Hematopoietic multipotent progenitor cell treated with erythropoietin and hydrocortisone succinate and interleukin-3 and kit ligand, for 15 days (in vitro differentiated cells): ENCODE measurements at places on chromosomes 4 and X.

DNA sequence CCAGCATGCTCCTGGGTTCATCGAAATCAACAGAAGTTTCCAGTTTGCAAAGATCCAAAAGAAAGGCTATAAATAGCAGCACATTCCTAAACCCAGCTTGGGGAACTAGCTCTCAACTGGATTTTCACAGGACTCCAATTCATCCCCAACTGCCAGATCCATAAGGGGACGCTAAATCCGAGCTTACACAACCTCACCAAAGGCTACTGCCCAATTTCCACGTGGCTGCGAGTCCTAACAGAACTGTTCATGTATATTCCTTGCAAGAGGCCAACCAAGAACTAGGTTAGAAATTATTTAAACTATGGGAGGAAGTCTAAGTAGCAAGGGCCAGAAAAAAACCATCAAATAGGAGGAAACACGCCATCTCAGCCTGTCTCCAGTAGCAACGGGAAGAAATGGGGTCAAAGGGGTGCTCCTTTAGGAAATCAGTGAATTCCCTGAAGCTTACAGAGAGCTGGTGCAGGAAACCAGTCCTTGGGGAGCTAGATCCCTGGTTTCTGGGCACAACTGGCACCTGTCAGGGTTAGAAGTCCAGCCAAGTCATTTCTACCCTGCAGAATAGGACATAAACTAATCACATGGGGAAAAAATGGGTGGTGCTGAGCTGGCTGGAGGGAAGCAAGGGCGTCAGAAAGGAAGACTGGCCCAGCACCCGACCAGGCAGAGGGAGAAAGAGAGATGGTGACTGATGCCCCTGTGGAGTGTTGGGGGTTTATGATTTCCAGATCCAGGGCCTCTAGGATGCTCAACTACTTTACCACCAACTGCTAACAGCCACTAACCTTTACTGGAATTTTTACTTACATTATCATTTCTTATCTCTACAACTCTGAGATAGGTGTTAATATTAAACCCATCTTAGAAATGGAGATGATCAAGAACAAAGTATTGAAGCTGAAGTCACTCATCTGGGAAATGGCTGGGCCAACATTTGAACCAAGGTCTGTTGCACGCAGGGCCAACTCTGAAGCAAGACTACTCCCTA is 20.5 kb downstream of the RELL1 start:
- no peak for DNase-seq

DNA sequence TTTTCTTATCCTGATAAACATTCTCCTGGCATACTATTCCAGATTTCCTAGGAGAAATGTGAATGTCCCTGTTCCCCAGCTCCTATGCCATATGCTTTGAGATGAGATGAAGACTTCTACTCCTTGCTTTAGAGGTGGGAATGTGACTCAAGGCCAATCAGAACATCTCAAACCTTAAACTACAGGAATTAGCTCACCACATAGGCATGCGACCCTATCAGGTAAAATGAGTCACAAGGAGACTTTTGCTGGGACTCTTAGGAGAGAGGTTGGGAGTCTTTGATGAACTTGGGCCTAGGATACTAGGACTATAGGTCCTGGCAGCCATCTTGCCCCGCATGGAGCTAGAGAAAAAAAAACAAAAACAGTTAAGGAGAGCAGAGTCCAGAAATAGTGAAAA is 5.8 kb upstream of the USO1 start:
- no peak for DNase-seq

GRCh38 chr4:79922011-79922410 is 151.0 kb downstream of the ANTXR2 start:
- DNase-seq, result no peak

GRCh38 chrX:65677954-65678469 is 10.6 kb downstream of the MSN start:
- DNase-seq, result no peak

DNA sequence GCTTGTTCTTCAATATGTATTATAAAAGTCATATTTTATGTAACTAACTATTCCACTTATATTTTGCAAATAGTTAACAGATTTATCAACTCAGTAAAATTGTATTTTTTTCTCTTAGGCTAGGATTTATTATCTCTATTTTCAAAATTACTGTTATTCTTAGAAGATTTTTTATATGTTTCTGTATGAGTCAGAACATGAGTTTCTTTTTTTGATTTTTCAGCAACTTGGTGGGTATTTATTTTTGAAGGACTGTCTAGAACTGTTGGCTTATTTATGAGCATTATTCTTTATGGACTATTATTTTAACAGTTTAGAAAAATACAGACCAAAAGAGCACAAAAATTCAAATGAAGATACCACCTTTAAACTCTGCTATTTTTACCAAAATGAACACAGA is 6.8 kb downstream of the AIMP1 start:
- no peak for DNase-seq

DNA sequence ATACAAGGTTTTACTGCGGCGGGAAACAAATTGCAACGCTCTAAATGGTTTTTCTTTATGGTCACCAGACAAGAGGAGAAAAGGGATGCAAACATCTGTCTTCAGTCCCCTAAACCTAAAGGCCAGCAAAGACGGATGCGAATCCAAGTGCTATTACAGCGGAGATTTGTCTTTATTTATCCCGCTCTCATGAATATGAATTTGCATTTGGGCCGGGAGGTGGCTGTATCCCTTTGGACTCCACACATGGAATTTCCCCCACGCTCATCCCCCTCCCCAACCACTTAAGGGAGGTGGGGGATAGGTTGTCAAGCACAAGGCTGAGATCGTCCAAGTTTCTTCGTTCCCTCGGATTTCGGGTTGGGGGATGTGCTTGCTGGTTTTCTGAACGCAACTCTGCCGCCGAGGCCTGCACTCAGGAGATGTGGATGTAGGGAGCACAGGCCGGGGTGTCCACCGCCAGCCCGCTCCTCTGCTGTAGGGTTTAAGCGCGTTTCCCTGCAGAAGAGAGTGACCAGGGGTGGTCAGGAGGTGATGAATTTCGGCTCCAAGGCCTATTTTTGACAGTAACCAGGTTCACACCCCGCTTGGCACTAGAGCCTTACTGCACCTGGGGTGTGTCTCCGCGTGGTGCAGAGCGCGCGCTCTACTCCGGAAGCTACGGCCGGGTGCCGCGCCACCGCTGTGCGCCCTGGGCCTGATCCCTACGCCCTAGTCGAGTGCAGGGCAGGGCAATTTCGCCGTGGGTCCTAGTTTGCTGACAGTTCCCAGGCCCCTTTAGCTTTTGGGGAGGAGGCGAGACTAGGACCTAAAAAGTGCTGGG is 2.3 kb upstream of the PHOX2B start:
- DNase-seq, result no peak

DNA sequence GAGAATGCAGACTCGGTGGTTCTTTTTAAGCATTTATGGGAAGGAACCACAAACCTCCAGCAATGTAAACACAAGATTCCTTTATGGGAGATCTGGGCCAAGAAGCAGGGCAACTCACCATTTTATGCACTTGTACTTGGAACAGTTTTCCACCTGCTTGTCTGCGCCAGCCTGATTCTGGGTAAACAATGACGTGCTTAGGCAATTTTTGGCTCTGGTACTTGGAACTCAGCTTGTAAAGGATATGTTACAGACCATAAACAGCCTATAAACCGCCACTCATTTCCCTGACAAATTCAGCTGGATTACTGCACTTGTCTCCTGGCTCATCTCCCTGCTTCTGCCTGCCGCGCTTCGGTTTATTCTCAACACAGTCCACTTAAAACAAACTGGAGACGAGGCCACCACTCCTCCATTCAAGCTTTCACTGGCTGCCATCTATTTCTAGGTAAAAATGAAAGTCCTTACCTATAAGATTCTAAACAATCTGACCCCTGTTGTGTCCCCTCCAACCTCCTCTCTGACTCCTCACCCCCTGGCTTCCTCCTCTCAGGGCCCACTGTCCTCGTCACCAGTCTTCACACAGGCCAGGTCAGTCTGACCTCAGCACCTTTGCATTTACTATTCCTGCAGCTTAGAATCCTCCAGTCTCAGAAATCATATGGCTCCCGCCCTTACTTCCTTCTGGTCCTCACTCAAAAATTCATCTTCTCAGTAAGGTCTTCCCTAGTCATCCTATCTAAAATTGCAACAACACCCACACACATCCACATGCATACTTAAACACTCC is 205.9 kb upstream of the GALNT7 start:
- no peak for DNase-seq

GRCh38 chrX:133676344-133677122 is 261.2 kb upstream of the GPC4 start:
- DNase-seq, result no peak

DNA sequence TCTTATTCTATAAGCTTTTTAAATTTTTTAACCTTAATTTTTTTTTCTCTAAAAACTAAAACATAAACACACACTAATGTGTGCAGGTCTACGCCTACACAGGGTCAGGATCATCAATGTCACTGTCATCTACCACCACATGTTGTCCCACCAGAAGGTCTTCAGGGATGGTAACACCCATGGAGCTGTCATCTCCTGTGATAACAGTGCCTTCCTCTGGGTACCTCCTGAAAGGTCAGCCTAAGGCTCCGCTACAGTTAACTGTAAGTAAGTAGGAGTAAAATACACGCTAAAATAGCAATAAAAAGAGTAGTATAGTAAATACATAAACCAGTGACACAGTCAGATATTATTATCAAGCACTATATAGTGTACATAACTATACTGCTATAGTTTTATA is 45.9 kb upstream of the GPRIN3 start:
- DNase-seq, result no peak

GRCh38 chr4:17580969-17581368 is 4.0 kb downstream of the LAP3 start:
- DNase-seq, result no peak

DNA sequence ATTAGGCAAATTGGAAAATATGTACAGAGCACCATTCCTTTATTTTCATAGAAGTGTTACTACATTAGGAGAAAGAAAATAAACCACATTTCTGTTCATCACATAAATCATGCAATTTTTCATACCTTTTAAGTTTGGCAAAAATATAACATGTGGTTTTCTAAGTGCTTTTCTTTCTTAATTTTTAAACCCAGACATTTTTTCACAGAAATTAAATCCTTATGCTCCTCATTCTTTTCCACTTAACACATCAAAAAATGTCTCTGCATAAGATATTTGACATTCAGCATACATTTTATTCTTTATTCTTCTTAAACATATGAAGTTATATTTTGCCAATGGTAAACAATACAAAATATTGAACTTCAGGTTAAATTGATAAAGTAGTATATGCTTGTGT is 826.6 kb upstream of the SLIT2 start:
- no peak for DNase-seq

DNA sequence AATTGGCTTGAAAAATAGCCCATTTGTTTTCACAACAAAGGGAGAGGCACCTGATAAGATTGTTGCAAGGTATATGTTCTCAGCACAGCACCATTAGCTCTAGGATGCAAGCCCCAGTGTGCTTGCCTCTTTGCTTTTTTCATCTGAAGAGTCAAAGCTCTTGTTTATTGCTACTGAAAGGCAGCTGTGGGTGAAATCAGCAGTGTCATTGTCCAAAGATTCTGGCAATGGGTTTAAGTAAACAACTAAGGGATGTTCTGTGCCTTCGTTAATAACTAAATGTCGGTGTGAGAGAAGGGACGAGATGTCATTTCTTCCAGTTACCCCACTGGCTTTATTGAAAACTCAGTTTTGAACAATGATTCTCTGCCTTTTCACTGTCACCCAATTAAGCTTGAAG is 567.7 kb downstream of the KCNIP4 start:
- no peak for DNase-seq

DNA sequence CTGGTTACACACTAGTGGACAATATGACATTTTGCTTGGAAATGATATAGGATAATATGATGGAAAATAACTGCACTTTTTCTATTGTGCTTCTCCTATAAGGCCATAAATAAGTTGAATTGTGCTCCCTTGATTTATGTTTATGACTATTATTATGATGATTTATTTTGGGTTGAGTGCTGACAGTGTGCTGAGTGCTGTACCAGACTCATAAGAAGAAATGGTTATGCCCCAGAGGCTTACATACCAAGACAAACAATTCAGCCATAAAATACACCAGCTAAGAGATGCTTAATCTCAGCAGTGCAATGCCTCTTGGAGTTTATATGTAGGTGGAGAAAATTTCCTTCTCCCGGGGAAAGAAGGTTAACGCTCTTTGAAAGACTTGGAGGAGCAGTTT is 199.8 kb upstream of the NOCT start:
- no peak for DNase-seq

- DNase-seq, result no peak
Measured at GRCh38 chr4:158590306-158590705, 68.6 kb downstream of the RXFP1 start.

DNA sequence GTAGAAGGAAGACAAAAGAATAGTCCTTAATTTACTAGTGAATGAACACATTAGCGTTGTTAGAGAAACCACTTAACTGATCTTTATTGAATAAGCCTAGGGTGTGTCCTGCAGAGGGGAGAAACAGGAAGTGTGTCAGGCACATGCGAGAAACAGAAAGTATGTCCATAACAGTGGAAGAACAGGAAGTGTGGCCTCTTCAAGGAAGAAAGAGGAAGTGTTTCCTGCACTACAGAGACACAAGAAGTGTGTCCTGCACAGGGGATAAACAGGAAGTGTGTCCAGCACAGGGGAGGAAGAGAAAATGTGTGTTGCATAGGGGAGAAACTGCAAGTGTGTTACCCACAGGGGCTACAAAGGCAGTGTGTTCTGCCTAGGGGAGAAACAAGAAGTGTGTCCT is 539.6 kb upstream of the PRKX start:
- DNase-seq, result no peak

- no peak for DNase-seq
Measured at GRCh38 chrX:103495786-103496185, 23.5 kb downstream of the RAB40A start.

DNA sequence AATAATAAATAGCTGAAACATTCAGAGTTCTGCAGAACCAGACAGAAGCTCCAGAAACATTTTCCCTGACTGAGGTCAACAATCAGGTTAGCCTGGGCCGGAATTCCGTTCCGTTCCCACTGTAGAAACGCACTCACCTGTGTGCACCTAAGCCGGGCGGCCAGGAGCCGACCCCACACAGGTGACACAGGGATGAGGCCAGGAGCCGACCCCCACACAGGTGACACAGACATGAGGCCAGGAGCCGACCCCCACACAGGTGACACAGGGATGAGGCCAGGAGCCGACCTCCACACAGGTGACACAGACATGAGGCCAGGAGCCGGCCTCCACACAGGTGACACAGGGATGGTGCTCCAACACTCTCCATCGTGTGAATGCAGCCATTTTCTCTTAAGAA is 21.9 kb downstream of the FAT1 start:
- no peak for DNase-seq

- DNase-seq, result no peak
Measured at GRCh38 chrX:17744896-17745523, 7.7 kb downstream of the SCML1 start.
